ENCODE measurements at places on chromosomes 13 and 19. TPM values are rescaled to one million over a fixed set of nuclear protein-coding genes. Genes with fewer than 3 reads are reported as not detected.

- no peak for DNase-seq
Measured at GRCh38 chr13:112332727-112333126, 43.4 kb upstream of the SPACA7 start.

The TEX29 gene
- total RNA-seq, result not detected

- DNase-seq, result no peak
Measured at GRCh38 chr13:47146136-47146535, 249.3 kb upstream of the HTR2A start.

The TMEM145 gene
- total RNA-seq, result 0.25 TPM

DNA sequence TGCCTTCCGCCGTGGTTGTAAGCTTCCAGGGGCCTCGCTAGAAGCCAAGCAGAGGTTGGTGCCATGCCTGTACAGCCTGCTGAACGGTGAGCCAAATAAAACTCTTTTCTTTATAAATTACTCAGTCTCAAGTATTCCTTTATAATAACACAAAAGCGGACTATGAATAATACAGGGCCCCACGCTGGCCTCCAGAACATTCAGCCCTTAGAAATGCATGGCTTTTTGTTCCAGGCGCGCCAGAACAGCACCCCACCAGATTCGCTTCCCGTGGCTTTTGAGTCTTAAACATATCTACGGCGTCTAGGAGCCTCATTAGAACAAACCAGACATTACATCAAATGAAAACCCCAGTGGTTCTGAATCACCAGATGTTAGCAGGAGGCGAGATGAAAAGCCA is 75.1 kb downstream of the SLC15A1 start:
- no peak for DNase-seq

The RUBCNL gene
- total RNA-seq, result 14.9 TPM

GRCh38 chr19:8262431-8262830 is 45.7 kb downstream of the CD320 start:
- no peak for DNase-seq

GRCh38 chr19:47609906-47610894 is 1.3 kb downstream of the BICRA start:
- peak; percentile 70 for DNase-seq

The ZFR2 gene
- total RNA-seq, result not detected

DNA sequence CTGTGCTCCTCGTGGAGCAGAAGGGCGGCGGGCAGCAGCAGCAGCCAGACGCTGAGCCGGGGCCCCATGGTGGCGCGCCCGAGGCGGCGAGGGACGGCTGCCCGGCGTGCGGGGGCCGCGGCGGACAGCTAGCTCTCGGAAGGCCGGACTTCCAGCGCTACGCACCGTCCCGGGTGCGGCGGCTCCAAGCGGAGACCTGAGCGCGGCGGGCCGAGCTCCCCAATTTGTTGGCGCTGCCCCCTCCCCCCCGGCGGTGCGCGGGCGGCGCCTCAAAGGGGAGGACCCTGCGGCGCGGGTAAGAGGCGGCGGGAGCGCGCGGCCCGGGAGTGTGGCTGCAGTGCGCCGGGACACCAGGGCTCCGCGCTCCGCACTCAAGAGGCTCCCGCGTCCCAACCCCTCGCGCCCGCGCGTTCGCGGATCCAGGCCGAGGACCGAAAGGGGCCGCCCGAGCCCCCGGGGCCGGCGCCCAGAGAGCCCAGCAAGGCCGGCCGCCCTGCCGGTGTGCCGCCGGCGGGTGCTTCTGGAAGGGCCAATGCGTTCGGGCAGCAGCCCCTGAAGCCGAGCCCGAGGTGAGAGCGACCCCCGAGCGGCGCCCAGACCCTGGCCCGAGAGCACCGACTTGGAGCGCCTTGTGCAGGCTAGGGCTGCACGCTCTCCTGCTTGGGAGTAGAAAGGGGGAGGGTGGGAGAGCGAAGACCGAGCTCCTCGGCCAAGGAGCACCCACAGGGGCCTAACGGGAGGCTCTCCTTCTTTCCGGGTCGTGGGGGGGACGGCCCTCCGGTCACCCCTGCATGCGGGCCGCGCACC is at the start of the genes COL4A1 and COL4A2:
Gene COL4A1 (minus strand): TSS at position 198 of the 807 bp plus-strand sequence. CDS start 130 bp downstream, at position 68.
Gene COL4A2 (plus strand): TSS at position 325 of the 807 bp plus-strand sequence. CDS start 620 bp downstream, outside the sequence.
- peak; percentile 48 for DNase-seq

The TMEM238 gene
- 83.4 TPM for total RNA-seq

DNA sequence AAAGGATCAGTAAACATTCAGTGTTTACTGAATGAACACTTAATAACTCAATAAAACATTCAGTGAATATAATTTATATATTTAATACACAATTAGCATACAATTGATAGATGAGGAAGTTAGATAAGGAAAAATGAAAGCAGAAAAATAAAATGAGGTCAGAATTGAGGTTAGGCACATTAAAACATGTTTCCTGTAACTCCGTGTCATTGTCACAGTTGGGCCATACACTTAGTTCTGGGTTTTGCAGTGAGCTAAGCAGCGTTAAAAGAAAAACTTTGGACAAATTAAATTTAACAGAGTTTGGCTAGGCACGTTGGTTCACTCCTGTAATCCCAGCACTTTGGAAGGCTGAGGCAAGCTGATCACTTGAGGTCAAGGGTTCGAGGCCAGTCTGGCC is 71.4 kb downstream of the MIPEP start:
- no peak for DNase-seq

DNA sequence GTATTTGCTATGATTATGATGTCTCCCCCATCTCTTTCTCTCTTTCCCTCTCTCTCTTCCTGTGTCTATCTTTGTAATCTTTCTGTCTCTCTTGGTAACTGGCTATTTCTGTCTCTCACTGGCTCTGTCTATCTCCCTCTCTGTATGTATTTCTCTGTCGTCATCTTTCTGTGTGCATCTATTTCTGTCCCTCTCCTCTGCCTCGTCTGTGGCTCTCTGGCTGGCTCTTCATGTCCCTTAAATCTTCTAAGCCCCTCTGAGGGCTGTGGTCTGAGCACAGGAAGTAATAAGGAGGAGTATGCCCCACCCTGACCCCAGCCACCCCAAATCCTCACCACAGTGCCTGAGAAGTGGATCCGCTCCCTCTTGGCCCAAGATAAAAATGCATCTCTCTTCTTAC is 104.4 kb downstream of the DNAJC15 start:
- DNase-seq, result no peak

DNA sequence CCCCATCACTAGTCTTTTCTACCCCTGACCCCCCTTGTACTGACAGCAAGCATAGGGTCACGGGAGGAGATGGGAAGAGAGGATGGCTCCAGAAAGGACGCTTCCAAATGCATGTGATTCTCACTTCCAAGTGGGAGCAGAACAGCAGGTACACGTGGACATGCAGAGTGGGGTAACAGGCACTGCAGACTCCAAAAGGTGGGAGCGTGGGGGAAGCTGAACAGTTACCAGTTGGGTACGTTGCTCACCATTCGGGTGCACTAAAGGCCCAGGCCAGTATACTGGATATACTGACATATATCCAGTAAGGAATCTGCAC is 2.3 kb upstream of the ETV2 start:
- DNase-seq, result no peak

The LPAR6 gene
- total RNA-seq, result 7.6 TPM

- DNase-seq, result no peak
Measured at GRCh38 chr13:102878481-102878880, 32.6 kb downstream of the ERCC5 start.

GRCh38 chr19:15250640-15250993 is 18.4 kb upstream of the EPHX3 start:
- no peak for DNase-seq

- DNase-seq, result no peak
Measured at GRCh38 chr13:31437975-31438374, 238.2 kb downstream of the B3GLCT start.

The COG6 gene
- total RNA-seq, result 37.6 TPM

The TMEM272 gene
- total RNA-seq, result 0.06 TPM

- DNase-seq, result peak; percentile 31
Measured at GRCh38 chr13:113034451-113035212, 65.6 kb downstream of the MCF2L start.

- DNase-seq, result no peak
Measured at GRCh38 chr13:84366506-84366905, 484.2 kb upstream of the SLITRK1 start.

The HMGB1 gene
- total RNA-seq, result 209 TPM

- DNase-seq, result no peak
Measured at GRCh38 chr13:19567820-19568534, 6.6 kb upstream of the TPTE2 start.

DNA sequence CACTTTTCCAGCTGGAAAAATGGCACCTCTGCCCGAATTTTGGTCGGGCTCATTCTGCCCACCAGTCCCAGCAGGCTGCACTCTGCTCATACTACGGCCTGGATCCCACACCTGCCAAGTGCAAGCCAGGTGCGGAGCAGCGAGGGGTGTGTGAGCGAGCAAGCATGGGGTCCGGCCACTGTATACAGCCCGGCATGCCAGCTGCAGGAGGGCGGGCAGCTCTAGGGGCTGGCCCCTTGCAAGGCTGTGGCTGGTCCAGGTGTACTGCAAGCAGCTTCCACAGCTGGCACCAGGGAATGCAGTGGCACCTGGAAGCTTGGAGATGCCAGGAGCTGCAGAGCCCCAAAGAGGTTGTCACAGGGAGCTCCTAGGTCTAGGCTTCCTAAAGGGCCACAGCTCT is 2.7 kb upstream of the INTS6 start:
- DNase-seq, result no peak
